ENCODE measurements at places on chromosomes 2 and 18. TPM values are rescaled to one million over a fixed set of nuclear protein-coding genes. Genes with fewer than 3 reads are reported as not detected.

- no peak overlapping the region for H3K4me3 ChIP-seq
- H3K36me3 ChIP-seq, result no peaks in the 10 kb centered on the region
- DNase-seq, result no peak
- no peak overlapping the region for H3K27ac ChIP-seq
- no peaks in the 10 kb centered on the region for H3K27me3 ChIP-seq
Observed at GRCh38 chr2:181465676-181466375, 8.6 kb downstream of the ITGA4 start.

DNA sequence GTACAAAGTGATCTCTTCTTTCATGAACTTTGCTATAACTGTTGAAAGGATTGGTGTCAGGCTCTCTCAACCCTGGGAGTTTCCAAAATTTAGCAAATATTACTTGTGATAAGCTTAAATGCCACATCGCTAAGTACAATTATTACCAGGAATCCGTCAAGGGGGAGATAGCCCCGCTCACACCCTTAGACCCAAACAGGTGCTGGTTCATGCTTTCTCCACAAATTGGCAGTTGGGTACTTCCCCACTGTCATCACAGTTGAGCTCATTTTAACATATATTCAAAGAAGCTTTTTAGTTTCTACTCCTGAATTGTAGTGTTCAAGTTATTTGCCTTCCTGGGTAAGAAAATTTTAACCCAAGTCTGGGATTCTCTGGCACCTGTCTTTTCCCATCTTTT, 29.8 kb upstream of the EPB41L5 start:
- no peaks in the 10 kb centered on the region for H3K4me1 ChIP-seq
- no peak for DNase-seq
- H3K4me3 ChIP-seq, result no peak overlapping the region
- no peaks in the 10 kb centered on the region for H3K36me3 ChIP-seq
- H3K27me3 ChIP-seq, result no peaks in the 10 kb centered on the region

TEX44 gene
- not detected for total RNA-seq

- no peak for DNase-seq
- no peaks in the 10 kb centered on the region for H3K27me3 ChIP-seq
- H3K36me3 ChIP-seq, result no peaks in the 10 kb centered on the region
- H3K4me1 ChIP-seq, result no peaks in the 10 kb centered on the region
- H3K4me3 ChIP-seq, result no peak overlapping the region
Observed at GRCh38 chr2:59680863-59681262, 872.6 kb downstream of the BCL11A start.

ST6GAL2 gene
- total RNA-seq, result not detected

DNA sequence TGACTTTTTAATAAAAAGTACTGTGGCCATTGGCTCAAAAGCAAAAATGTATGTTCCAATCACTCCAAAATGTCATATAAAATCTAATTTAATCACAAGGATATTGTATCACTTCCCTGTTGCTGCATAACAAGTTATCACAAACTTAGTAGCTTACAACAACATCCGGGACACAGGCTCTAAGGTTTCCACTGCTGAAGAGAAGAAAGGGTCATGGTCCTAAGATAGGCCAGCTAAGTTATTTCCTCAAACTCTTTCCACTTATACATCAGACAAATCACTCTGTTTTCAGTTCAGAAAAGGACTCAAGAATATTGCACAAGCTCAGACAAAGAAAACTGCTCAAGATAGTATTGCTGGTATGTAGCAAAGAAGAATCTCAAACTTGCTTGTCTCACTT, 78.5 kb upstream of the SULT1C3 start:
- H3K27ac ChIP-seq, result no peak overlapping the region
- no peaks in the 10 kb centered on the region for H3K4me1 ChIP-seq
- no peak overlapping the region for H3K4me3 ChIP-seq
- no peak for DNase-seq

HAAO gene
- 0.74 TPM for total RNA-seq

DNA sequence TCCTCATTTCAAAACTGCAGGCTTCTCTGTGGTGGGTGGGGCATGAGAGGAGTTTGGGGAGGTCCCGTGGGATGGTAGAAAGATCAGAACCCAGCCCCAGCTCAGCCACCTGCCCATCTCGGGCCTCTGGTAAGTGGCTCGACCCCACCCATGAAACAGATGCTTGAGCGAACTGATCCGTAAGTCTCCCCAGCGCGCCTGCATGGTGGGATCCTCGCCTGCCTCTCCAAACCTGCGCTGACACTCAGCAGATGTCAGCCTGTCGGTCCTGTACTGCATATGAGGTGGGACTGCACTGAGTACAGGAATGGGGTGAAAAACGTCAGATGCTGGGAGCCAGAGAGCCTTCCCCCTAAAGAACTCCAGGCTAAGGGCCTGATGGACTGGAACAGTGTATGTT, 15.9 kb upstream of the RPL31 start:
- DNase-seq, result no peak
- no peak overlapping the region for H3K27ac ChIP-seq
- 0 out of 2 replicates have a peak, but pooled peaks cover 4% of the 10 kb centered on the region for H3K36me3 ChIP-seq

GRCh38 chr18:12645254-12645653, 12.7 kb downstream of the SPIRE1 start:
- H3K4me1 ChIP-seq, result peaks cover 17% of the 10 kb centered on the region
- no peaks in the 10 kb centered on the region for H3K27me3 ChIP-seq
- no peak for DNase-seq
- peak overlapping the region; percentile 52 for H3K27ac ChIP-seq

Measured in Panc1 (cell line).